Activated CD8-positive, alpha-beta T cell treated with anti-CD3 and anti-CD28 coated beads, Interleukin-2, amount 10 ng/mL, durations not matched to agents 7 days and 5 days (primary cell): ENCODE measurements at places on chromosomes 3 and 15.
A peak's percentile ranks its signal among the peaks of the same experiment; 100 is the strongest.

- no peak for DNase-seq
Observed at GRCh38 chr3:141368925-141369794, 856 bp downstream of the ZBTB38 start.

DNA sequence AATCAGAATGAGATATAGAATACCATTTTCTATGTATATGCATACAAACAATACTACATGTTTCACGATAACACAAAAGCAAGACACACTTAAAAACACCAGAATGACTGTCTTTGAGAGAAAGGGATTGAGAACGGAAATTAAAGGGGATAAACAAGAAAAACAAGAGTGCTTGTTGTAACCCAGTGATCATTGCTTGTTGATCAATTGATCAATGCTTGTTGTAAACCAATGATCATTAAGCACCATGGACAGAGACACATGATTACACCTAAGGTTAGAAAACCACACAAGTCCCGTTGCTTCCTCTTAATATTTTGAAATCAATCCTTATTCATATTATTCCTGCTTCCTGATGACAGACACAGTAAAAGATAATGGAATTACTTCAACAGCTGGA, 1.1 kb upstream of the OR4F15 start:
- DNase-seq = no peak

GRCh38 chr3:77919244-77919643, 879.3 kb downstream of the ROBO2 start:
- DNase-seq = no peak

DNA sequence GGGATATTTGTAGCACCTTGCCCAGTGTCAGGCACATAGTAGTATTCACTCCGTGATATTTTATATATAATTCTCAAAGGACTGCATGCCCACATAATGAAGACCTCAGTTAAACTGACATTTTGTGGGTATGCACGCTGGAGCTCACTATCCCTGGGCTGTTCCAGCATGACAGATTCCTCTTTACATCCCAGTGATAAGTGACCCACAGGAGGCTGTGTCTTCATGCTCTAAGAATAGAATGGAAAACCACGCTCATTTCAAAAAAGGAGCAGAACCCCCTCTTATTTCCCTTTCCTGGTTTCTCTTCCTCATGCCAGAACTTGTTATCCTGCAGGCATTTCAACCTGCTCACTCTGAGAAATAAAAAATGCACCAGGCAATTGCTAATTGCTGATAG, 717.5 kb downstream of the AGBL1 start:
- DNase-seq = no peak

DNA sequence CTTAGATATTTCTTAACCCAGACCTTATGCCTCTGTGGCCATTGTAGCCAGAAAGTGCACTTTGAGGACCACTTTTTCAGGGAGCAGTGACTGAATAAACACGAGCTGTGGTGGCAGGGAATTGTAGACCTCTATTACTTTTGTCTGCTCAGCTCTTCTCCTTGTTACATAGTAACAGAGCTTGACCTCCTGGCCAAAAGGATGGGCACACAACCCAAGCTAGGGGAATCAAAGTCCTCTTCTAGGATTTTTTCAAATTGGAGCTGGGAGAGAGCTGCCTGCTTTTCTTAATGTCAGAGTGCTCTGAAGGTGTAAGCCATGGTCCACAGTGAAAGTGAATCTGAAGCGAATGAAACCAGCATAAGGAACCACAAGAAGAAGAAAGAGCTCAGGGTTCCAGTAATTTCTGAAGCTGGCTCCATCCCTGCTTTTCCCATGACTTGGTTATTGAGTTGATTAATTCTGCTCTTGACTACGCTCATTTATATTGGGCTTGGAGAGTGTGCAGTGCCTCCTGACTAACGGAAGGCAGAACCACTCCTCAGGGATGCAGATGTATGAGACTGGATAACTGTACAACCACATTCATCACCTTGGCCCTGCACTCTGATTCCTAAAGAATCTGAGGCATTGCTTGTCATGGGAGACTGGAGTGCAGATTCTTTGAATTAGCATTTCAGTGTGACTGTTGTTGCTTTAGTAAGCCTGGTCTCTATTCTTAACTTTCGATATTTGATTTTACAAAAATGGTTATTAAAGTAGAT, 60.9 kb downstream of the TLNRD1 start:
- DNase-seq = peak; percentile 3

GRCh38 chr3:120848503-120848902, 59.5 kb upstream of the STXBP5L start:
- DNase-seq = no peak

DNA sequence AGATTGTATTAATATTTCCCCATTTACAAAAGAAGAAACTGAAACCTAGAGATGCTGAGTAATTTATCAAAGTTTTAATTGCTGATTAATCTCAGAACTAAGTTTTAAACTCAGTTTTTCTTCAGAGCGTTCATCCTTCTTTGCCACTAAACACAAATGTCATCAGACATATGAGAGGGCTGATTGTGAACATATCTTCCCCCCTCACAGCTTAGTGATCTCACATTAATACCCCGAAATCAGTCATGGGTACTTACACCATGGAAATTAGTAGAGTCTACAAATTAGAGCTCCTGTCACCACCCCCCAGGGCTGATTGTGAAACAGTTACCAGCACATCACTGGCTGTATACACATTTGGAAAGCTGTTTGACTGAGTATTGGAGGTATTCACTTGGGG, 189.3 kb upstream of the SGO1 start:
- DNase-seq = no peak

- DNase-seq = peak; percentile 46
Observed at GRCh38 chr15:69666441-69666882, 213.8 kb downstream of the RPLP1 start.

GRCh38 chr3:192866804-192867203, 50.9 kb downstream of the MB21D2 start:
- DNase-seq = no peak

- no peak for DNase-seq
Observed at GRCh38 chr3:40432793-40433192, 24.3 kb upstream of the RPL14 start.

DNA sequence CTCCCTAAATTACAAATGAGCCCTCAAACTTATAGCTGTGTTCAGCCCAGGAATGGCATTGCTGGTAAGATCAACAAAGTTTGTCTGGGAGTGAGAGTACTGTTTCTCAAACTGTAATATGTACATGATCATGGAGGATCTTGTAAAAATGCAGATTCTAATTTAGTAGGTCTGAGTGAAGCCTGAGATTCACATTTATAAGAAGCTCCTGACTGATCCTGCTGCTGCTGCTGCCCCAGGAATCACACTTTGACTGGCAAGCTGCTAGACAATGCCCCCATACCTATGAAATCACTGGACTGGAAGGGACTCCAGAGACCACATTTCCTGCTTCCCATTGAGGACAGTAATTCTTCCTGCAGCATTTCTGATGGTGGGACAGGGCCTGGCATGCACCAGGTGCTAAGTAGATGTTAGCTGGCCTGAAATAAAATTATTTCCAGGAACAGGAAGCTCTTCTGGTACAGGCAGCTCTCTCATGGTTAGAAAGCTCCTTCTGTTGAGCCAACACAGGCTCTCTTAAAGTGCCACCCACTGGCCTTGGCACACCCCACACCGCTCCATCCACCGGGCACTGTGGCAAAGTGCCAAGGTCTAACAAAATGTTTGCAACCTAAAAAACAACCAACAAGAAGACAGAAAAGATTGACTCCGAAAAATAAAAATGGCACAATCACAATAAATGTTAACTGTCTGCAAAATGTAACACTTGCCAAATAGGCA, 36.7 kb upstream of the ZNF710 start:
- DNase-seq = no peak
